ENCODE measurements at places on chromosomes 5 and 9.

DNA sequence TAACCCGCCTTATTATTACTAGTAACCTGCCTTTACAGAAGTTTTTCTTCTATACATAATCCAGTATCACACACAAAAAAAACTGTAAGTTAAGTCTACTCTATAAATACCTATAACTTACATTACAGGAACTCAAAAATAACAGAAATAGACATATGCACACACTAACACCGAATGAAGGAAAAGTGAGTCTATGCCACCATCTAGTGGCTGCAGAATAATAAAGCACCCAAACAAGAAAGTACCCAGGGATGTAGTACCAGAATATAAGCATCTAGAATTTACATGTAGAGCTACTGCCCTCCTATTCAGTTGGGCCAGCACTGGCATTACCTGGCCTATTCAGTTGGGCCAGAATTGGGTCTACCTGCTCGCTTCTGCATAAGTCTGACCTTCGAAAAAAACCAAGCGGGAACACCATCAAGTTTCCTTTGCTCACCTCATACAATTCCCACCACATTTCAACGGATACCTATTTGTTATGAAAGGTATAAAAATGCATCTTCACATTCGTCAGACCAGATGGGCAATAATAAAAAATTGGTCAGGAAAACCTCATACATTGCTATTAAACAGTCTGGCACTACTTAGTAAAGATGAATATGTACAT is 4.0 kb upstream of the NIPSNAP3A start:
- DNase-seq = peak; percentile 75

GRCh38 chr5:132214491-132214890 is 13.2 kb downstream of the P4HA2 start:
- no peak for DNase-seq

- DNase-seq = no peak
These were observed 123.2 kb downstream of the TLE1 start for GRCh38 chr9:81566074-81566698.

DNA sequence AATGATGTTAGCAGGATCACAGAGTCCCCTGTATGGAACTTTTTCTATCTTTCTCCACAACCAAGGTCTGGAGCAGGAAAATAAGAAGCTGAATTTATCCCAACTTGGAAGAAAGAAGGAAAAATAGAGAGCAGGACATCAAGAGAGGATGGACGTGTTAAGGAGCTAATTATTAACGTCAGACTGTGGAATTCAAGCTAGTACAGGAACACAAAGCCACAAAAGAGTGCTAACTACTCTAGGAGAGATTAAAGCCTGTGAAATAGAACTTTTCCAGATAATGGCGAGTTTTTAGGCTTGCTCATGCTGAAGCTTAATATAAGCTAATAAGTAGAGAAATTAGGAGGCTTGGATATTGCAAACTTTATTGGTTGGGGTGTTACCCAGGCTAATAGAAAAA is 632 bp upstream of the SPINK13 start:
- no peak for DNase-seq

GRCh38 chr9:137740312-137740711 is 121.5 kb downstream of the EHMT1 start:
- DNase-seq = peak; percentile 47
